ENCODE measurements at places on chromosomes 2 and 18.
A peak's percentile ranks its signal among the peaks of the same experiment; 100 is the strongest.

- no peak for DNase-seq
Observed at GRCh38 chr2:225367482-225367881, 32.0 kb upstream of the NYAP2 start.

- no peak for DNase-seq
Observed at GRCh38 chr2:151085181-151085611, 176.5 kb downstream of the RBM43 start.

DNA sequence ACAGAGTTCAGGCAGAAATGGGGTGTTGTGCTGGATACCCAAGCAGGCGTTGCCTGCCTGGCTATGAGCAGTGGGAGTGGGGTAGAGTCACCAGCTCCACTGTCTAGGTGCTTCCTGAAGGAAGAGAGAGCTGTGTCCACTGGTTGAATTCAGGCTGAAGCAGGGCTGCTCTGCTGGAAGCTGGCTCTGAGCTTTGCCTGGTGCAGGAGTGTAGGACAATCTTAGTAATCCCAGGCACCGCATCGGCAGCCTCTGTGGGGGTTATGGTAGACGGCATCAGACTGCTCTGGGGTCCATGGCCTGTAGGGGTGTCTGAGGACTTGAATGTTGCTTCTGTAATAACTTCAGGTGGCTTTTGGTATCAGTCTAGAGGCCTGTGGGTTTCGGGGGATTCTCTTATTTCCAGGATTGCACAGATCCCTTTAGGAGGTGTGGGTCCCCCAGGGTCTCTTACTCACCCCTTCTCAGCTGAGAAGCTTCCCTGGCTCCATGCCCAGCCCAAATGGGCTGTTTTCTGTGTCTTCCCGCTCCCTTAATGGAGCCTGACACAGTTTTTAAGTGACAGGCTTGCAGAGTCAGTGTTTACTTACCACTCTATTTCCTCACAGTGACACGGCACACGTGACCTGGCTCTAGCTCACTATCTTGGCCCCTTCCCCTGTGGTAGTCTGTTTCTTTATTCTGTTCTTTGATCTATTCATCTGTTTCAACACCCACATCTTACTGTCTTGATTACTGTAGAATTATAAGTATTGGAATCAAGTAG, 644.3 kb downstream of the CBLN2 start:
- peak; percentile 49 for DNase-seq

DNA sequence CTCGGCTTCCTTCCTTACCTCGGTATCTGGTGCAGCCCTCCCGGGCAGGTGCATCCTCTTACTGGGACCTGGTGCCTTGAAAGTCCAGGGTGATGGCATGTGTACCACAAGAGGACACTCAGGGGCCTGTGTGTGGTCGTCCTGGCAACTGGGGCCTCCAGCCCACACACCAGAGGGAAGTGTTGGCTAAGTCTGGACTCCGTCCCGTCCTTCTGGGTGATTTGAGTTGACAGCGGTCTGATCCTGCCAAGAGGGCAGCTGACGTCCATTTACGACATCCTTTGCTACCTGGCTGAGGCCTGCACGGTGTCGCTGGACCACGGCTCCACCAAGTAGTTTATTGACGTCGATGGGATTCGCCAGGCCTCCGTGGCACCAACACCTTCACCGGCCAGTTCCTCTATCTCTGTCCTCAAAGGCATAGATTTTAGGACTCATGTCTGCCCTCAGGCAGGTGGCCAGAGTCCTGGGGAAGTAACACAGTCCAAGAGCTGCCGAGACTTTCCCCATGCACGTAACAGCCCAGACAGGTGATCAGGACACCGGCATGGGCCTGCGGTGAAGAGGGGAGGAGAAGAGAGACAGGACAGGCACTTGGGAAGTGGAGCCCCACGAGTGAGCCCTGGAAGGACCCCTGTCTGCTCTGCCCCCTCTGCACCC, 186.0 kb upstream of the HDAC4 start:
- DNase-seq, result no peak

DNA sequence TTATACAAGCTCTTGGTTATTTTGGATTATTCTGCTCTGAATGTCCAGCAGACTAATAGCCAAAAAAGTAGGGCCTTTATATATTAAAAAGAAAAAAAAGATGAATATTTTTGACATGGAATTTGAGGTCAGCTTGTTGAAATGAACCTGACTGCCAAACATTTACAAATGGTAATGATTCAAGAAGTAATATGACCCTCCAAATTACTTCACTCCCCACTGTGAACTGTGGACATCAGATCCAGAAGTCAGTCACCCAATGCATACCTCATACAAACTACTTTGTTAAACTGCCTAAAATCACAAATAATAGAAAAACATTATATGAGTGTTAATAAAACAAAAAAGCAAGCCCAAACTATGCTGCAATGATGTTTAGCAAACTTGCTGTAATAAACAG, 10.0 kb downstream of the EPG5 start:
- DNase-seq, result no peak

- no peak for DNase-seq
Observed at GRCh38 chr2:14479486-14479885, 153.0 kb upstream of the LRATD1 start.

GRCh38 chr2:214630402-214631045, 179.0 kb downstream of the BARD1 start:
- DNase-seq, result no peak

DNA sequence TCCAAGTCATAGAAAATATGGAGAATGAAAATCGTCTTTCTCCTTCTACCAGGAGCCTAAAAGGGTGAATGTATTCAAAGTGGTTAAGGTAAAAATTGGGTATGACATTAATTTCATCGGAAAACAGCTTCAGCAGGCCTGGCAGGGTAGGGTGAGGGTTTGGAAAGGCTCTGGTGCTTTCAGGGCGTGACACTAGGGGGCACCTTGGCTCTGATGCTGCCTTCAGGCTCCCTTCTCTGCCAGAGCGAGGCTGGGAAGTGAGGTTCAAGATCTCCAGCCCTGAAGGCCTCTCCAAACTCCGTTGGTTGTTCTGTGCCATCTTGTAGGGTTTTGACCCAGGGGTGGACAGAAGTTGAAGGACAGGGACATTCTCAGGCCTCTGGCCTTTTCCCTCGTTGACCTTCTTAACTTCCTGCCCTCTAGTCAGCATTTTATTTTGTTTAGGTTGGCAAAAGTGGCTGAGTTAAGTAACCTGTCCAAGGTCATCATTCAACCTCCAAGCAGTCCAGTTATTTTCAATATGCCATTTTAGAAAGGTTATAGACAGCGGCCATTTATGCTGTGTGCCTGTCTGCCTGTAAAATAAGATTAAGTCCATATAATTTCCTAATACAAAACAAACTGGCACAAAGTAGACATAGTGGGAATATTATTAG, 40.3 kb downstream of the EML6 start:
- DNase-seq, result no peak

DNA sequence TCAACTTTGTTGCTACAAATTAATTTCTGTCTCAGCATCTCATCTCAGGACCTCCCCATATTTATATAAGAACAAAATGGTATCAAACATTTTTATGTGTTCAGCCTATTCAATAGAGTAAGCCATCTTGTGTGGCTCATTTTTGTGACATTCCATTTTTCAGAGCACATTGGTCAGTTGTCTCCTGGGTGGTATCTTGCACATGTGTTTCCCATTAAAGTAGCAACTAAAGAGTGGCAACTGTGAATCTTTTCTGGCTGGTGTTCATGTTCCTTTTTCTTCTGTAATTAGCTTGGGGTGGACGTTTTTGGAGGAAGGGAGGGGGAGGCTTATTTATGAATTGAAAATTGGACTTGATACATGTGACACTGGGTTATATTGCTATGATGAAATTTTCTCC, 45.4 kb upstream of the EFEMP1 start:
- no peak for DNase-seq

- no peak for DNase-seq
Observed at GRCh38 chr2:240362216-240362755, 73.2 kb upstream of the GPC1 start.

DNA sequence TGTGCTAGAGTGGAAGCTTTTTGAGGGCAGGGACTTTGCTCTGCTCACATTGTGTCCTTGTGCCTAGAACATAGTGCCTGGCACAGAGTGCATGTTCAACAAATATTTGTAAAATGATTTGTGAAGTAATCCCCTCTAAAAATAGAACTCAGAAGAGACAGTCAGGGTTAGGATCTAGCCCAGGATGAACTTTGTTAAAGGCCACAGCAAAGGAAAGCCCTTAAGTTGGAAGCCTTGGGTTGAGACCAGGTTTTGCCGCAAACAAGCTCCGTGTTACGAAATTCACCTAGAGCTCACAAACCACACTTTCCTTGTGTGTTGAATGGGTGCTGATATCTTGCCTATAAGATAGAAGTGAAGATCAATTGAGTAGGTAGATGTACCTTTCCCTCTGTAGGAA, 84.2 kb downstream of the SETBP1 start:
- DNase-seq, result no peak

GRCh38 chr18:3251249-3251962, 3.8 kb downstream of the MYL12A start:
- no peak for DNase-seq

DNA sequence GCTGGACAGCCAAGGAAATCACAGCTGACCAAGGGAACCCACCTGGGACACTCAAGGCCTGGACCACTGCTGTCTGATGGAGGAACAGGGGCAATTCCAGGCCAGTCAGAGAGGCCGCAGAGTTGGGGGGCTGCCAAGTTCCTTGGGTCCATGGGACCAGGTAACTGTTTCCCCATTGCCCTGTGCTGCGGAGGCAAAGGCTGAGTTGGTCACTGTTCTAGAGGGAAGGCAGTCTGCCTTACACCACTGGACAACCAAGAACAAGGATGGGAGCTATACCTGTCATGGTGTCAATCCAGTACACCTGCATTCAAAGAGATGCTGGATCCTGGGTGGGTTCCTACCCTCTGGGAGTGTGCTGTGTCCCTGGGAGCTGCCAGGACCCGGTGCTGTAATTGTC, 9.6 kb upstream of the SP140L start:
- no peak for DNase-seq

DNA sequence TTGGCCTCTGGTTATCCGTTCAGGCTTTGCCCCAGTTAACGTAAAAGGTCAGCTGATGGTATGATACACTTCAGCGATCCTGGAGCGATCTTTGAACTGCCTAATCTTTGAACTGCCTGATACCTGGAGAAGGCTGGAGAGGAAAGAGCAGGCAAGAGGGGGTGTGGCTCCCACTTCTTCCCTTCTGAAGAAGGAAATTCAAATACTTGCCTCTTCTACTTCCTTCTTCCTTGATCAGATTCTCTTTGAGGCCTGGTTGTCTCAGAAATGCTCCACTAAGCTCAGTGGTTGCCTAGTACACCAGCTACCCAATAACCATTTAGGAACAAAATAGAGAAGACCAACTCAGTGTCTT, 619 bp downstream of the GALM start:
- no peak for DNase-seq

- DNase-seq, result no peak
Observed at GRCh38 chr2:82120654-82121053, 1816.1 kb upstream of the LRRTM1 start.

DNA sequence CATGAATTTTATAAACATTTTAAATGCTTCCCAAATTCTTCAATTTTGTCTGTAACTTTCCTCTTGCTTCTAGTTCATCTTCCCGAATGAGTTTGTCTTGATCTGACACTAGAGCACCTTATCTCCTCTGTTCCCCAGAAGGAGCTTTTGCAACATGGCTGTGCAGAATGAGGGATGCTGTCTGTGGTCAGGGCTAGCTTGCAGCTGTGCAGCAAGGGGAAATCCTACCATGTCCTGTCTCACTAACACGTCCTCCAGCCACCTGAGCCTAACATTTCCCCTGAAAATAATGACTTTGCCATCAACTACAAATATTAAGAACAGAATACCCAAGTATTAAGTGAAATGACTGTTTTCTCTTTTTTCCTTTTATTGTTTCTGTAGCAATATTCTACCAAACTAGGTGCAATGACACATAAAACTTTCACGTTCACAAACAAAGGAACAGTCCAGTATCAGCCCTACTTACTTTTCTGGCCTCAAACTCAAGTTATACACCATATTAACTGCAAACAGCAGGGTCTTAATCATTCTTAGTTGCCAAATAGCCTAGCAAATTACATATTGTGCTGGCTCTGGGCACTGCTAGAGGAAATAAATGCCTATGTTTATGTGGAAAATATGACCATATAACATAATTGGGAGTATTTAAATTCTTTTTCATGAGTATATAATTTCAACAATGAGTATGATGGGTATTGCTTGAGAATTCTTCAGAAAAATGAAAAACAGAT, 423.3 kb downstream of the CMPK2 start:
- no peak for DNase-seq

DNA sequence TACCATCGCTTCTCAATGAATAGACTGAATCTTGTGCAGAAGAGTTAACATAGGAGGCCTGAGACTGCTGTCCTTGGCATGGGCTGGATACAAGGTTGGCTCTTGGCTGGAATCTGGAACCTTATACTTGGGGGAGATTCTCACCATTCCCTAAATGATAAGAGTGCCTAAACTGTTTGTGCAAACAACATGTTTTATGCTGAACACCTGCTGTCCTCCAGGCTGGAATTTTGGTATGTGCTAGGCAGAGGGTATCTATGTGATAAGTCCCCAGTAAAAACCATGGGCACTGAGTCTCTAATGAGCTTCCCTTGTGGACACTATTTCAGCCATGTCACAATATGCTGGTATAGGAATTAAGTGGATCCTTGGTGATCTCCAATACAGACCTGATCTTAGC, 12.8 kb downstream of the PGAP1 start:
- DNase-seq, result no peak

DNA sequence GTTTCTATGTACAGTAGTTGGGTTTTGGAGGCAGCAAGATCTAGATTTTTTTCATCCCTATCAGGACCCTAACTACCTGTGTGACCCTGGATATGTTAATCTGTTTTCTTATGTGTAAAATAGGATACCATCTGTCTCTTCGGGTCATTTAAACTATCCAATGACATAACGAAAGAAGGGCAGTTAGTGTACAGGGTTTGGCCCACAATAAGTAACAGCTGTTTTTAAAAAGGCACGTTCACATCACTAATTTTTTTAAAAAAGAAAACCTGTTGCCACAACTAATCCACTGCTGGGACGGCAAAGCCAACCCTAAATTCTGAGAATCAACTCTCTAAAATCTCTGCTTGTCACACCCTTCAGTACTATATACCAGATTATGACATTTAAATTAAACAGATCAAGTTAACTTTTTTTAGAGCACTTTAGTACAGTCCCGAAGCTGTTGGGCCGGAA, 869 bp downstream of the USP40 start:
- no peak for DNase-seq

Measured in DMS153 (cell line).